ENCODE measurements at places on chromosomes 3 and 15. TPM values are rescaled to one million over a fixed set of nuclear protein-coding genes. Genes with fewer than 3 reads are reported as not detected.

Gene JAGN1
- polyA plus RNA-seq = 54.0 TPM

Gene RLBP1
- not detected for polyA plus RNA-seq

Gene C3orf70
- 3.5 TPM for polyA plus RNA-seq

Gene CCRL2
- polyA plus RNA-seq = 1.2 TPM

Gene EFHB
- polyA plus RNA-seq = 0.43 TPM

Gene MUSTN1
- 12.1 TPM for polyA plus RNA-seq
